ENCODE measurements at places on chromosomes 12 and 14. TPM values are rescaled to one million over a fixed set of nuclear protein-coding genes. Genes with fewer than 3 reads are reported as not detected.

Gene DPPA3
- total RNA-seq, result not detected

Gene ZNF26
- total RNA-seq, result 6.5 TPM

Gene TGM1
- 3.2 TPM for total RNA-seq

Gene MYO1H
- not detected for total RNA-seq

Gene TUBA1A
- 24.4 TPM for total RNA-seq

Gene P2RX2
- not detected for total RNA-seq

Gene TCL1B
- total RNA-seq, result not detected

Gene LRIG3
- 9.9 TPM for total RNA-seq

Gene OR6C68
- not detected for total RNA-seq

DNA sequence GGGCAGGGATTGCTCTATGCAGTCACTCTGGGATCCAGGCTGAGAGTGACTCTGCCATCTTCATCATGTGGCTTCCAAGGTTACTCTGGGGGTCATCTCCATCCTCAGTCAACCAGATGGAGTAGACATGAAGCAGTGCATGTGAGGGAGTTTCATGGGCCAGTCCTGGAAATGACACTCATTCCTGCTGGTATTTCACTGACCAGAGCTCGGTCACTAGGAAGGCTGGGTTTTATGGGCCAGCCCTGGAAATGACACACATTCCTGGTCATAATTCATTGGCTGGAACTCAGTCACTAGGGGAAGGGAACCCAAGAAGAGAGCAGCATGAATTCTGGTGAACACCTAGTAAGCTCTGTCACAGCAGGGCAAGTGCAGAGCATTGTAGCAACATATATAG lies 144.7 kb downstream of the SMOC1 start:
- DNase-seq, result no peak

DNA sequence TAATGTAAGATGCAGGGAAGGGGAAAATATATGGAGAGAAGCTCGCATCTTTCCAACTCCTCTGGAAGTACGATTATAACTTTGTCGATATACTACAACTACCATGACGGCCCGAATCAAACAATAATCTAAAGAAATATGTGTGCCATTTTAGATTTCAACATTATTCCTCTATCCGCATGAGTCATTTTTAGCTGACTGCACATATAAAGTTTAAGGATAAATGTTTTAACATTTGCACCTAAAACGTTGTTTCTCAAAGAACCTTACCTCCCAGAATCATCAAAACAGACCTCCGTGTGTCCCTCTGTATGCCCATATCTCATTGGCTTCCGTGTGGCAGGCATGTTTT lies 482 bp downstream of the WDHD1 start:
- no peak for DNase-seq

DNA sequence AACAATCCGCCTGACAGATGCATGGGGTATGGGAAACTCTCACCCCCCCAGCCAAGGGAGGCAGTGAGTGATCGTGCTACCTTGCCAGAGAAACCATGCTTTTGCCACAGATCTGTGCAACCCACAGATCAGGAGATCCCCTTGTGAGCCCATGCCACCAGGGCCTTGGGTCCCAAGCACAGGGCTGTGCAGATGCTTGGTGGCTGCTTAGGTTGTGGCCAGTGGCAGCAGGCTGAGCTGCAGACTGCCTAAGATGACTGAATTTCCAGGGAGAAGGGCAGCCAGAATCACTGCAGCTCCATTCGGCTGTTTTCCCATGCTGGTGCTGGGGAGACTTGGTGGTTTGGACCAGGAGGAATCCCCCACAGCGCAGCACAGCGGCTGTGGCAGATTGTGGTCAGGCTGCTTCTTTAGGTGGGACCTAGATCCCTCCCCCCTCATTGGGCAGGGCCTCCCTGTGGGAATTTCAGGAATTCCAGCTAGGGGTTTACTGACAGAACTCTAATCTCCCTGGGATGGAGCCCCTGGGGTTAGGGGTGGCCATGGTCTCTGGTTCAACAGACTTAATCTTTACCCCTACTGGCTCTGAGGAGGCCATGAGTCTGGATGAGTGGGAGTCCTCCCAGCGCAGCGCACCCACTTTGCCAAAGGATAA lies 264.6 kb upstream of the DAAM1 start:
- no peak for DNase-seq

DNA sequence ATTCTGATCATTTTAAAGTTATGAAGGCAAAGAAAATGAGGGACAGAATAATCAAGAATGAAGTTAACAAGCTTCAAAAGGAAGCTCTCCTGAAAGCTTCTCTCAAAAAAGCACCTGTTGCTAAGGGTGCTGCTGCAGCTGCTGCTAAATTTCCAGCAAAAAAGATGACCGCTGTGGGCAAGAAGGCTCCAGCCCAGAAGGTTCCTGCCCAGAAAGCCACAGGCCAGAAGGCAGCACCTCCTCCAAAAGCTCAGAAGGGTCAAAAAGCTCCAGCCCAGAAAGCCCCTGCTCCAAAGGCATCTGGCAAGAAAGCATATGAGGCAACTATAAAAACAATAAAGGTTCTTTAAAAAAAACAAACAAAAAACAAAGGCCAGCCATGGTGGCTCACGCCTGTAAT lies 52.7 kb upstream of the NR2C1 start:
- no peak for DNase-seq

DNA sequence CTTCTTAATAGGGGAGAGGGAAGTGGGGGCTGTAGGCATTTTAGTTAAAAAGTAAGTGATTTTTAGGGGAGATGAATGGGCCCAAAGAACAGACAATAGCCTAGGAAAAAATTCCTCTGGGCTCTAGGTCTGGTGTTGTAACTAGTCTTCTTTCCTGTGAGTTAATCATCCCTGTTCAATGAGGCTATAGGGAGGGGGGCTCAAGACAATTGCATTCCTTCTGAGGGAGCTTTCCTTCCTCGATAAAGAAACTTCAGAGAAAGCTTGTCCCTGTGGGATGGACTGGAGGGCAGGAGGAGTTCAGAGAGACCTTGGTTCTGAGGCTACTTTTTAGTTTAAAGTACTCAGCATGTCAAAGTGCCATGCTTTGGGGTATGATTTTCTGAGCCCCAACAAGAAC lies 127.2 kb downstream of the BBS10 start:
- no peak for DNase-seq

DNA sequence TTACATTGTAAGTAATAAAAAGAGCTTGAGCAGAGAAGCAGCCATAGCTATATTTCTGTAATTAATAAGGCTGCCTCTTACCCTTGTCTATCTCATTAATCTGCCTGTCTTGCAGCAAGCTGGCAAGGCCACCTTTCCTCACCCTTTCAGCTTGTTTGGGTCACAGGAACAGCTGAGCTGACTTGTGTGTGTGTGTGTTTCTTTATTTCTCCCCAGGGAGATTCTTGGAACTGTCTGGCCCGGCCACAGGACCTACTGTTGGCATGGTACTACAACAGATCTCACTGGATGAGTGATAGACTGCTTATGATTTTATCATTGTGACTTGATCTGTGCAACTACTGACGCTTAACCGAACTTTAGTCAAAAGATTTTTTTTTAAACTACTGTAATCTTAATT lies 213.7 kb downstream of the SLC2A13 start:
- no peak for DNase-seq

DNA sequence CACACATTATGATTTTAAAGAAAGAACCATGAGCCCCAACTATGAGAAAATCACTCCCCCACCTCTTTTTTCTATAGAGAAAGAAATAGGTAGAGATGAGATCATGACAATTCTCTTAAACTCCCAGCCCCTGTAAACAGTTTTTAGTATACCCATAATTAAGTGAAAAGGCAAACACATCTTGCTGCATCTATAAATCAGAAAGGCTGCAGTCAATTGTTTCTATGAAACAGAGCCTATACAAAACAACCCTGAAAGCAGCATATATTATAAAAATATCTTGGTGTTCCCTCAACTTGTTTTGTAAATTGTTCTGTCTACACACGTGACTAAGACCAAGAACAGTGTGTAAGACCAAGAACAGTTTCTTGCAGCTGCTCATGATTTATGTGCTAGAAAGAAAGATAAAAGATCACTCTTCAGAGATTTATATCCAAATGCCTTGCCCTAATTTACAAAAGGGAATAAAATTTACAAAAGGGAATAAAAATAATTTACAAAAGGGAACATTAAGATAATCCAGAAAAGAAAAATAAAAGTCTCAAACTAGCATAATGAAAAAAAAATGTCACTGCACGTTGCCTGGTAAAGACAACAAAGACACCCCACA lies 4.8 kb downstream of the KITLG start:
- no peak for DNase-seq

DNA sequence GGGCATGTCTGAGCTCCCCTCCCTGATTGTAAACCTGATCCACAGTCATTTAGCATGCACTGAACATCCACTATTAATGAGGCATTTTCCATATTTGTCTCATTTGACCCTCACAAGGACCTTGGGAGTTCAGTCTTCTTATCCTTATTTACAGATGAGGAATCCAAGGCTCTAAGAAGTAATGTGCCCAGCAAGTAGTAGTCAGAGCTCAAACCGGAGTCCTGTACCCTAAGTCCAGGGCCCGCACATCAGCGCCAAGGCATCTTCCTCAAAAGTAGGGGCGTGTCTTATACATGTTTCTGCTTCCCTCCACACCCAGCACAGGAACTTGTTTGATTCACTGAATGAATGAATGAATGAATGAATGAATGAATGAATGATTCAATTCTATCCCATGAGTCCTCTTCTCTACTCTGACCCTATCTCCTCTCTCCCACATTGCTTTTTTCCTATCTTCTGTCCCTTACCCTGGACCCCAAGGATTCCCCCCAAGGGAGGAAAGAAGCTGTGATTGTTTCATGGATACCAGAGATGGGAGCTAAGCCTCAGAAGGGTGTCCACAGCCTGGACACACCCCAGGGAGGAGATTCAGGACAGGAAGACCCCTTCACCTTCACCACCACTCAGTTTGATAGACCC lies 21.8 kb upstream of the KRT8 start:
- no peak for DNase-seq

- peak; percentile 51 for DNase-seq
Measured at GRCh38 chr14:36773136-36773540, 111.5 kb downstream of the PAX9 start.

DNA sequence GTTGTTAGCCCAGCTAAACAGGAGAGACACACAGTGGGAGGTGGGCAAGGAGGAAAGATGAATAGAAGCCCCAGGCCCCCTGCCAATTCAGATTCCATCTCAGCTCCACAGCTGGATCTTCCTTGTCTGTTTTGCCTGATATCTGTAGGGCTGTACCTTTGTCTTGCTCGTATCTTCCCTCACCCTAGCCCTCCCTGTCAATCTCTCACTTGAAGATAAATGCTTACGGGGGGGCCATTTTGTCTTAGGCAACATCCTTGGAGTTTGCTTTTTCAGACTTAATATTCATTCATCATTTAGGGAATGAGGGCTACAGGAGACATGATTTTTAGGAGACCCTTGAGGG lies 2.4 kb downstream of the KIF5A start:
- DNase-seq, result no peak

DNA sequence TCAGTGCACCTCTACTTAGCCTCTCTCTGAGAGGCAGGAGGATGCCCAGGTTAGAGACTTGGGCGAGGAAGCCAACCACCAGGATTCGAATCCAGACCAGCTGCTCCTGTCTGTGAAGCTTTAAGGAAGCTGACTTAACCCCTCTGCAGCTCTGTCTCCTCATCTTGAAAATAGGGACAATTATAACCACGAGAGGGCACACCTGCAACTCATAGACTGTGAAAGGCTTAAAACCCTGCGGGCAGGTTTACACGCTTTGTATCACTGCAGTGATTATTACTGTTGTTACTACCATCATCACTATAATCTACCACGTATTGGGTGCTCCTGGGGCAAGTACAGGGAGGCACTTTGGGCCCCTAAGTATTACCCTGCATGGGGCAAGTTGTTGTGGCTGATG lies 379.8 kb downstream of the VRK1 start:
- peak; percentile 18 for DNase-seq

GRCh38 chr14:79896009-79896408 lies 315.3 kb downstream of the DIO2 start:
- DNase-seq, result no peak

GRCh38 chr12:60760965-60761364 lies 1165.1 kb downstream of the SLC16A7 start:
- no peak for DNase-seq

DNA sequence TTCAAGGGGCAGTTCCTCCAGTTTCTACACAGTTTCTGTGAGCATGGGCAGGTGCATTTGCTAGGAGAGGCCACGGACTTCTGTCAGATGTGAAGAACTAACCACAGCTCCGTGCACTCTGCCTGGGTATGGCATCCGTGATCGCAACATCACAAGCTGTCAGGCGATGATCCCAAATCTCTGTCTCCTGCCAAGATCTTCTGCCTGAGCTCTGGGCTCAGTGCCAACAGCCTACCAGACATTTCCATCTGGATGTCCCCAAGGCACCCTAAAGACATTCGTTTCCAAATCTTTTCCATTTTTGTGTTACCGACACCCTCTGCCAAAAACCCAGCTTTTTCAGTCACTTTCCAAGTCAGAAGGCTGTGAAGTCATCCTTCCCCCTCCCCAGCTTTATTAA lies 292.1 kb downstream of the GLT1D1 start:
- DNase-seq, result no peak

DNA sequence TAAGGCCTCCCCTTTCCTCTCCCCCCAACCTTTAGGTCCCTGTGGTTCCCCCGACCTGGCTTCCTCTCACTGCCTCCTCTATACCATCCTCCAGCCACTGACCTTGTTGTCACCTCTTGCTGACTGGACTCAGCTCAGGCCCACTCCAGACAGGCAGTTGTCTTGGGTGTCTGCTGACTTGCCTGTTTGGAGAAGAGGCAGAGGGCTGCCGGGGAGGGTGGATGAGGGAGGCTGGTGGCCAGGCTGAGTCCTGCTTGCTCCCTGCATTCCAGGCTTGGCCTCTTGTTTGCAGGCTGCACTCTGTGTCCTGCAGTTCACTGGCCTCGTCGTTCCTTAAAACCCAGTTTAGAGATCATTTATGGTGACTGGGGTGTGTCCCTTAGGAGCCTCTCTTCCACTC lies 31.0 kb upstream of the RD3L start:
- no peak for DNase-seq

GRCh38 chr12:17592472-17592871 lies 497.5 kb downstream of the RERGL start:
- no peak for DNase-seq

DNA sequence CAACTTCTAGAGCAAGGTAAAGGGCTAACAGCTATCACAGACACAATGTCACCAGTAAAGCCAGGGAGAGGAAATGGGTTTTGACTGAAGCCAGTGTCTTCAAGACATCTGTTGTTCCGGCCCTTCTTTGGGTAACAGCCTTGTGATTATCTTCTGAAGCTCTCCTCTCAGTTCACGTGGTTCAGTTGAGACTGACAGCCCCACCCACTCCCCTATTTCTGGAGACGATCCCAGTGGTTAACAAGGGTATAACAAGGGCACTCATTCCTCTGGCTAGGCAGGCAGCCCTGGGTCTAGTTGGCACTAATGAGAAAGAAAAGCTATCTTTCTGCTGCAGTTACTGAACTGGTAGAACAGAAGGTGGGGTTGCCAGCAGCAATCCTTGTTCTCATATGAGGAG lies 6.9 kb downstream of the GNPTAB start:
- peak; percentile 21 for DNase-seq

- DNase-seq, result no peak
Measured at GRCh38 chr12:29223426-29223825, 74.3 kb downstream of the FAR2 start.

- no peak for DNase-seq
Measured at GRCh38 chr14:24508155-24508840, at the start of gene CMA1. Gene CMA1 (minus strand): TSS chr14:24508265. CDS start chr14:24508235, 30 bp downstream.

GRCh38 chr14:101247842-101248725 lies 313.2 kb upstream of the DIO3 start:
- no peak for DNase-seq

GRCh38 chr12:122133192-122133950 lies 40.6 kb downstream of the IL31 start:
- DNase-seq, result no peak
